ENCODE measurements at places on chromosomes 12 and 14. TPM values are rescaled to one million over a fixed set of nuclear protein-coding genes. Genes with fewer than 3 reads are reported as not detected.

- peak; percentile 94 for DNase-seq
Measured at GRCh38 chr12:56119361-56119796, 1.3 kb downstream of the ZC3H10 start.

PABPN1 gene
- 282 TPM for total RNA-seq

DNA sequence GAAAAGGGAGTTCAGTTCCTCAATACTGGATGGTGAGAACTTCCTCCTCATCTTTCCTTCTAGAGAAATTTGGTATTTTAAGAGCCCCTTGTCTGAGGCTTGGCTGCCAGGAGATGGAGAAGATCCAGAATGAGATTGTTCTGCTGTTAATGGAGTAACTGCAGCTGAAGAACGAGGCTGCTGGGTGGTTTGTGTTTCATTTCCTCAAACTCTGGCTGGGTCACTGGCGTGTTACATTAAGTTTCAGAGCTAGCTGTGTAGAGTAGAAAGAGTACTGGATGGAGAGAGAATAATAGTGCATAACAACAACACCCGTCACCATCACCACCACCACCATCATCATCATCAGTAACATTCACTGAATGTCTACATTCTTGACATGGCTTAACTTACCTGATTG is 325.0 kb upstream of the TBX3 start:
- no peak for DNase-seq

DNA sequence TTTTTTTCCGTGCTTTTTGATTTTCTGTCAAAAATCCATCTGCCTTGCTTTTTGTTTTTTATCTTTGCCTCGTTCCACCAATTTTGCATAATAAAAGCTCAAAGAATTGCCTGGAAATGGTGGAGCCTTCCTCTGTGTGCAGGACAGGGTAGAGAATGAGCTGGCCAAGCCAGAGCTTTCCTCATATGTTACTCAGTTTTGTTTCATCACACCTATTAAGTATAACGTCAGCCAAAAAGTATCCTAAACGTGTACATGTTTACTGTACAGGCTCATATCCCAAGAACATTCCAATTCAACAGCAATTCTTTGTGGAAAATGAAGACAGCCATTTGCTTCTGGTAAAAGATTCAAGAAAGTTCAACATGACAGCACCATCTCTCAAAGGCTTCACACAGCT is 191.2 kb upstream of the LMNTD1 start:
- no peak for DNase-seq

CCDC197 gene
- total RNA-seq, result not detected

KLHL33 gene
- total RNA-seq, result 0.09 TPM

OLR1 gene
- 0.22 TPM for total RNA-seq

GRCh38 chr12:107461222-107461975 is 224.2 kb upstream of the PWP1 start:
- DNase-seq, result no peak

DNA sequence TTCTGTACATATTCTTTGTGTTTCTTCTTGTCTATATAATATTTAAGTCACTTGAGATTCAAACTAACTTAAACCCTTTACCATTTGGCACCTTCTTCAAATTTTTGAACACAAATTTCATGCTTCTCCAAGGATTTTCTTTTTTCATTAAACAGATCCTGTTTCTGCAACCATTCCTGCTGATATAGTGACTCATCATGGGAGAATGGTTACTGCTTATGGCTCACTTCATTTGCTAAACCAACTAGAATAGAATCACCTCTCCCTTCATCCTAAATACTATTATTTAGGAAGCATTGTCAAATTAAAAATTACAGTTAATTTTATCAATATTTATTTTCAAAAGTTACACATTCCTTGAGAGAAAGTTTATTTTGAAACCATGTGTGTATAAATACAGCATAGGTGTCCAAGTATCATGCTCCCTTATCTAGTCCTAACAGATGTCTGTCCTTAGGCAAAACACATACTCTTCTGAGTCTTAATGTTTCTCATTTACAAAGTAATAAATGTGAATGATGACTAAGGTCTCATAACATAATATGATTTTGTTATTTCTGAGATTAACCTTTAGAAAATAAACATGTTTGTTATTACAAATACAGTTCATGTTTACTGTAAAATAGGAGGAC is 40.7 kb downstream of the PLCZ1 start:
- no peak for DNase-seq

DNA sequence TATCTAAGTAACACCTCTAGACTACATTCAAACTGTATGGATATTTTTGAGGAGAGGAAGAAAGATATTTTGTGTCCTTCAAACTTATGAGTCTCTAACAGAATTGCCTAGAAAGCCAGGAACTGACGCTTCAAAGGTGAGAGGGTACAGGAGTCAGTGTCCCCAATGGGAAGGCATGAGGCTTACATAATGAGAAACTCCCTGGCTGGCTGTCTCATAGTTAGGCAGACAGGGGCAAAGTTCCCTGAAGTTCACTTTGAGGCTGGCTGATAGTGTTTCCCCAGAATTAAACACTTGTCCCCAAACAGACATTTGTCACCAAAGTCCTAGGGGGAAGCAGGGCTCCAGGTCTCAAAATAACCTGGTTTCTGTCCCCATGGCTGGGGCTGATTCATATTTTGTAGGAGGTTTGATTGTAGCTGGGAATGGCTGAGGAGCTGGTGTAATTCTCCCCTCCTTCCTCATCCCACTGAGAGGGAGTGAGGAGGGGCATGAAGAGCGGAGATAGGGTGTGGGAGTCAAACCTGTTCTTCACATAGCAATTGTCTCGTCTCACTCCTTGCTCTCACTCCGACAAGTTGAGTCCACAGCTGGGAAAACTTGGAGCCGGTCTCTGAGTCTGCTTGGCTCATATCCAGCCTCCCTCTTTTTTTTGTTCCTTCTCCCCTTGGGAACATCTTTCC is 56.4 kb upstream of the CISTR start:
- no peak for DNase-seq

PLCZ1 gene
- total RNA-seq, result not detected

SLC35F4 gene
- not detected for total RNA-seq

- peak; percentile 80 for DNase-seq
Measured at GRCh38 chr12:13981296-13981962, at the start of gene GRIN2B. TSS of gene GRIN2B (minus strand) at chr12:13981602. CDS start at chr12:13866208, 115,394 bp downstream.

DNA sequence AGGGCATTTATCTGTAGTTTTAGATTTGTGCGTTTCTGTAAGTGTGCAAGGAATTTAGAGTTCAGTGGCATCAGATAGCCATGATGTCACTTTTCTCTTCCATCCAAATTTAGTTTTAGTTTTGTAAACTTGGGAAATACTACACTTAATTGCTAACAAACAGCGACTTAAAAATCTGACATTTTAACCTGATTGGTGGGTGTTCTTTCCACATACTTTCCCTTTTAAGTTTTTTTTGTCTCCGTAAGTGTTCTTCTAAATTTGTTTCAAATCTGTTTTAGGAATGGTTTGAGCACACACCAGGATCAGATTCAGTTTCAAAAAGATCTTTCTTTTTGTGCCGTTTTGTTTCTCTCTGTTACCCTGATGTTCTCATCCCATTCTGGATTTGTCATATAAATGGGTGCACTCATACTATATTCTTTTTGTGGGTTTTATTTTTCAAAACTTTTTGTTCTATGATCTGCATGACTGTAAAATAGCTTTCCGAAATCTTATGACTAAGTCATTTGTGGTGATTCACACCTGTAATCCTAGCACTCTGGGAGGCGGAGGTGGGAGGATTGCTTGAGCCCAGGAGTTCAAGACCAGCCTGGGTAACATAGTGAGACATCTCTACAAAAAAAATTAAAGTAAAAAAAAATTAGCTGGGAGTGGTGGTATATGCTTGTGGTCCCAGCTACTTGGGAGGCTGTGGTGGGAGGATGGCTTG is 58.9 kb downstream of the FBXO34 start:
- DNase-seq, result no peak

GRCh38 chr12:62252576-62252975 is 7.6 kb upstream of the USP15 start:
- no peak for DNase-seq

GRCh38 chr12:108950991-108951739 is 69.7 kb downstream of the SVOP start:
- peak; percentile 93 for DNase-seq

RIPK3 gene
- total RNA-seq, result not detected

TAS2R9 gene
- not detected for total RNA-seq

CHGA gene
- 4.7 TPM for total RNA-seq

- DNase-seq, result no peak
Measured at GRCh38 chr14:53249059-53249458, 95.9 kb upstream of the DDHD1 start.

GRCh38 chr14:23137813-23138535 is 18.9 kb upstream of the CEBPE start:
- no peak for DNase-seq

DNA sequence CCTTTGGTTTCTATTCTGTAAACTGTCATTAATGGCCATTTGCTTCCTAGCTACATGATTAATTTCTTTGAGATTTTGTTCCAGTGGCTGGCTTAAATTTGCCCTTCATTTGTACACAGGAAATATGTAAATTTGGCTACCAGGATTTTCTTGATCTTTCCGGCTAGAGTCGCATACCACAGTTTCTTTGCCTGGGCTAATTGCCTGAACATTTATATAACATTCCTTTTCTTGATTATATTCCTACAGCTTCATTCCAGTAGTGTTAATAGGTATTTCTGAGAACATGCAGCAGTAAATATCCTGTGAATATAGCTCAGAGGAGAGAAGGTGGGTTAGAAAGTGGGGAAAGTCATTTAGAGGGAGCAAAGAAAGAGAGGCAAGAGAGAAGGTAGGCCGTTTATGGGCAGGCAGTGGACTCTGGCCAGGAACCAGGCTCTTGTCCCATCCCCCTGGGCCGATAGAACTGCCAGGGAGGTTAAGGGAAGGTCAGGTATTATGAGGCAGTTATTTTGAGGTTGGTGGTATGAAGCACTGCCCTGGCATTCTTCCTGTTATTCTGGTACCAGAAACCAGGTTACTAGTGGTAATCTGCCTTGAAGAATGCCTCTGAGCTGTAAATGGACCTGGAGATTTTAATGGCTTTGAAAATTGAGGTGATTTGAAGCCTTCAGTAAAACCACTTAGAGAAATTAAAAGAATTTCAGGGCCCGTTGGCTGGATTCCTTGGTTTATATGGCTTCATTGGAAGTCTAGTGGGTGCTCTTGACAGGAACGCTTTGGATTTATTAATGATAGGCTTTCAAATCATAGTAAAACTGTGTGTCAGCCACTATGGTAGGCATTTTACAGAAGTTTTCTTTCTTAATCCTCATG is 4.4 kb downstream of the RNF10 start:
- no peak for DNase-seq

DNA sequence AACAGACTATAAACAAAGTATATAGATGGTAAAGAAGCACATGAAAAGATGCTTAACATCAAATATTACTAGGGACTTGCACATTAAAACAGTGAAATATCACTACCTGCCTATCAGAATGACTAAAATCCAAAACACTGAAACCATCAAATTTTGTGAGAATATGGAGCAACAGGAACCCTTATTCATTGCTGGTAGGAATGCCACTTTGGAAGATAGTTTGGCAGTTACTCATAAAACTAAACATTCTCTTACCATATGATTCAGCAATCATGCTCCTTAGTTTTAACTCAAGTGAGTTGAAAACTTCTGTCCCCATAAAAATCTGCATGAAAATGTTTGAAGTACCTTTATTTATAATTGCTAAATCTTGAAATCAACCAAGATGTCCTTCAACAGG is 297.6 kb downstream of the DAD1 start:
- no peak for DNase-seq

DNA sequence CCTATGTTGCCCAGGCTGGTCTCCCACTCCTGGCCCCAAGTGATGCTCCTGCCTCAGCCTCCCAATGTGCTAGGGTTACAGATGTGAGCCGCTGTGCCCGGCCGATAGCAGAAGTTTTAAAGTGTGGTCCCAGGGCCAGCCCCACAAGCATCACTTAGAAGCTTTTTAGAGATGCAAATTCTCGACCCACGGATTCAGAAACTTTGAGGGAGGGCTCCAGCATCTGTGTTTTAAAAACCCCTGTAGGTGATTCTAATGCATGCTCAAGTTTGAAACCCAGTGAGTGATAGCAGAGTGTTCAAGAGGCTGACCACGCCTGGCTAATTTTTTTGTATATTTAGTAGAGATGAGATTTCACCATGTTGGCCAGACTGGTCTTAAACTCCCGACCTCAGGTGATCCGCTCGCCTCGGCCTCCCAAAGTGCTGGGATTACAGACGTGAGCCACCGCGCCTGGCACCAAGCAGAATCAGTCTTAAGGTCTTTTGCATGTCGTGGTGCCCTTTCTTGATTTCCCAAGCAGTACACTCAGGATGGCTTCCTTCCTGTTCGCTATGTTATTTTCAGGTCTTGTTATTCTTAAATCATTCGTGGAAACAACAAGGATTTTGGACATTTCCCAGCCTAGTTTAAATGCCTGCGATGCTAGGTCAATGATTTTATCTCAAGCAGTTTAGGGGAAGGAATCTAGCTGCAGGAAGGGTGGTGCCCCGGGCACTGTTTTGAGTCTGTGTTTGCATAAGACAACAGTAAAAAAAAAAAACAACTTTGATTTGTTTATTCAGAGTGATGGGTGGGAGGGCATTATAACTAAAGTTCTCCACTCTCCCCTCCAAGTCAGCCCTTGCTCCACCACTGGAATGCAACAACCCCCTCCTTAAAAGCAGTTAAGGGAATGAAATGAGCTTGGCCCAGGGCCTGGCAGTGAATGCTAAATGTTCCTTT is 9.2 kb upstream of the RILPL2 start:
- DNase-seq, result no peak

C1R gene
- 4.1 TPM for total RNA-seq

DNA sequence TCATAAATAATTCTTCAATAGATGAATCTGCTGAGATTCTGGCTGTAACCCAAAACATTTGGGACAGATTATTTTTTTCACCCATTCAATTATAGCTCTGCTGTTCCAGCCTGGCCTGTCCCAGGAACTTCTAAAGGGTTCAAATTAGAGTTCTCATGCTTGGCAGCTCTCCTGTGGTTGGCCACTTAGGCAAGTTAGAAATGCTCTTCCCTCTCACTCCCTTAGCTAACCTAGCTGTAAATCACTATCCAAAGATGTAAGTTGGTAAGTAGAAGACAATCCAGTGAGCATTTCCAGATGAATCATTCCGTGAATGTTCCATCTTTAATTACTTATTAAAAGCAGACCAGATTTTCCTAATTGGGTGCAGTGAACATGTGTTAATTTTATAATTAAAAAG is 760.4 kb upstream of the TBX3 start:
- no peak for DNase-seq

GRCh38 chr12:15520844-15521243 is 198.5 kb downstream of the PTPRO start:
- no peak for DNase-seq

DNA sequence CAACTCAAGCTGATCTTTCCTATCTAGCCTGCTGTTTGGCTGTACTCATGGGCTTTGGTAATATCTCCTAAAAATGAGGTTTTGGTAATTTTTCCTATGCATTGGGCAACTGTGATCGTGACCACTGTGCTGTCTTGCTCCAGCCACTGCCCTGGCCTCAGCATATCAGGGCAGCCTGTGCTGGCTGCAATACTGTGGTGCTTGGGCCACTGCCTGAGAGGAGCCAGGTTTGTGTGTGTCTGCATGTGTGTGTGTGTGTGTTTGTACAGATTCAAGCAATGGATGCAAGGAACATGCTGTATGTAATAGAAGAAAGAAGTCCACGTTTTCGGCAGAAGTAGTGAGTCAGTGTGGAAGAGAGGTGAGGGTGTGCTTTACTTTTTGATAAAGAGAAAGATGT is 13.0 kb downstream of the ERG28 start:
- no peak for DNase-seq

KCNH3 gene
- 1.5 TPM for total RNA-seq
